ENCODE measurements at places on chromosomes 6 and 20. TPM values are rescaled to one million over a fixed set of nuclear protein-coding genes. Genes with fewer than 3 reads are reported as not detected.

ZNF165 gene
- total RNA-seq = 0.86 TPM

SAMD5 gene
- total RNA-seq = not detected

KHDRBS2 gene
- not detected for total RNA-seq

PHF10 gene
- 8.5 TPM for total RNA-seq

LAMA5 gene
- total RNA-seq = 4.5 TPM

BPIFB2 gene
- total RNA-seq = not detected

SERPINB6 gene
- total RNA-seq = 95.7 TPM

SEC23B gene
- total RNA-seq = 49.2 TPM

ATP6V1G2 gene
- 0.89 TPM for total RNA-seq

EFCAB8 gene
- not detected for total RNA-seq

RAB44 gene
- not detected for total RNA-seq

HCRTR2 gene
- not detected for total RNA-seq

HLA-DRB5 gene
- total RNA-seq = not detected

TNFRSF6B gene
- total RNA-seq = 39.9 TPM

PSORS1C2 gene
- total RNA-seq = not detected

SLC22A3 gene
- total RNA-seq = not detected

LHFPL5 gene
- total RNA-seq = not detected

STMN3 gene
- total RNA-seq = 26.8 TPM

MTFR2 gene
- total RNA-seq = not detected

ALDH8A1 gene
- total RNA-seq = not detected

SLC22A16 gene
- total RNA-seq = not detected

NRSN1 gene
- total RNA-seq = not detected

METTL24 gene
- not detected for total RNA-seq

EPB41L1 gene
- 19.2 TPM for total RNA-seq

NHLRC1 gene
- total RNA-seq = 3.2 TPM
